Activated CD8-positive, alpha-beta T cell treated with anti-CD3 and anti-CD28 coated beads for 36 hours (primary cell): ENCODE measurements at places on chromosomes 1 and 21.

DNA sequence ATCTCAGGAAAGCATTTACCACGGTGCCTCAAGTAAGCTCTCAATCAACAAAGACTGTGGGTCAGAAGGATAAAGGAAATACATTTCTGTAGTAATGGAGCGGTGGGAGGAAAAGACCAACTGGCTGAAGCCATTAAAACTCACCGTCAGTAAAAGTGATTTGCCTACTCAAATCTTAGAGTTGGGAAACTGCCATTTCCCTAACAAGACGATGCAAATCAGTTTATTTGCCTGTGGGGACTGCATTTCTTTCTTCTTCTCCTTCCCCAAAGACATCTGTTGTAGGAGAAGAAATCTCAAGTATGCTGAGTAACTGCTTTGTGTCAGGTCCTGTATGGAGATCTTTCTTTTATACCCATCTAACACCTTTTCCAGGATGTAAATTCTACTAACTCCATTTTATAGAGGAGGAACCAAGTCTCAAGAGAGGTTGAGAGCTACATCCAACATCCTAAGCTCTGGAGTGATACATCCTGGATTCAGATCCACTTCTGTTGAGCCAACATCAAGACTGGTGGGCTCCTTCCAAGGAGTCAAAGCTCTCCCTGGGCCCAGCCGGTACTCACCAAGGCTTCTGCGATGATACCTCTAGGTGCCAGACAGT is 219.3 kb upstream of the FGGY start:
- no peak for DNase-seq

DNA sequence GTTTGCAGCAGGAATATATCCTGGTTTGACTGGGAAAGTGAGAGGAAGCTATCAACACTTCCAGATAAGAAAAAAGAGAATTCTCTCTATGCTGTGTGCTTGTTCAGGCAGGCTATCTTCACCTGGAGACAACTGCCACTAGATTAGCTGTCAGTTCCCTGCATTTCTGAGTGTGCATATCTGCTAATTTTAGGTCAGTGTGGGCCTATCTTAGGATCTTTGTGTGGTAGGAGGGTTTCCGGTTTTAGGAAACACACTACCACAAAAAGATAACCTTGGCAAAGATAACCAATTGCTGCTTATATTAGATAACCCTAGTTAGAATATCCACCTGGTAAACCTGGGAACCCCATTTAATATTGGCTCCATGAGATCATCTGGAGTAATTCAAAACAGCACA is 22.5 kb upstream of the GBP5 start:
- no peak for DNase-seq

GRCh38 chr1:46675549-46676314 is 4.1 kb downstream of the TEX38 start:
- no peak for DNase-seq

DNA sequence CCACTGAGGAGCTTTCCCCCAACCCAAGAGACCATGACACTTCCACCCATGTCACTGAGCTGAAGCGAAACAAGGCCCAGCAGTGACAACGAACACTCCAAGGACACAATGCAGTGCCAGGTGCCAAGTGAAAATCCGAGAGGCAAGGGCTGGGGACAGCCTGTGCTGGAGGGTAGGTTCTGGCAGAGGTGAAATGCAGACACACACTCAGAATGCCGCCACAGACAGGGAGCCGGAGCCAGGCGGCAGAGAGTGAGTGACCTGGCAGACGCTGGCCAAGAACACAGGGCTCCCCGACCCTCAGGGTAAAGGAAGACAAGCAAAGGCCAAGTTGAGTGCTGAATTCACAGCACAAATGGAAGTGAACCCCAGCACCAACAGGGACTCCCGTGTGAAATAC is 78.9 kb downstream of the CD46 start:
- no peak for DNase-seq

- DNase-seq: peak; percentile 40
These were observed 5.9 kb upstream of the TTC22 start for GRCh38 chr1:54806931-54807611.

- DNase-seq: no peak
These were observed 1.0 kb downstream of the PDXK start for GRCh38 chr21:43719748-43720538.

DNA sequence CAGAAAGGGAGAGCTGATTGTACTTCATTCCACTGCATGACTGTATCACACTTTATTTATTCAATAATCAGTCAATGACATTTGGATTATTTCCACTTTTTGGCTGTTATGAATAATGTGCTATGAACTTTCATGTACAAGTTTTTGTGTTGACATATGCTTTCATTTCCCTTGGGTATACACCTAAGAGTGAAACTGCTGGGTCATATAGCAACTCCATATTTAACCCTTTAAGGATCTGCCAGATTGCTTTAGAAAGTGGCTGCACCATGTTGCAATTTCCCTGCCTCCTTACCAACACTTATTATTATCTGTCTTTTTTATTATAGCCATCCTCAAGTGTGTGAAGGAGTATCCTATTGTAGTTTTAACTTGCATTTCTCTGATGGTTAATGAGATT is 108.8 kb upstream of the KCNK1 start:
- DNase-seq: no peak

DNA sequence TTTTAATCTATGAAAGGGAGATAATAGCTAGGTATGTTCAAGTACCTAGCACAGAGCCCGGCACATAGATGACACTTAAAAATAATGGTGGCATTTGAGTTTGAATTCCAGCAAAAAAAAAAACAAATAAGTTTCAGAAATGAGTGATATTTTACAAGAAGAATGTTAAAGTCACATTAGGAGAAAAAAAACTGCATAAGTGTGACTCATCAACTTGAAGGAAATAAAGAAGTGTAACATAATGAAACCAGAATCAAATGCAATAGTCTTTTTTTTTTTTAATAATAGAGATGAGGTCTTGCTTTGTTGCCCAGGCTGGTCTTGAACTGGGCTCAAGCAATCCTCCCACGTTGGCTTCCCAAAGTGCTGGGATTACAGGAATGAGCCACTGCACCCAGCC is 17.1 kb downstream of the DNASE2B start:
- no peak for DNase-seq

DNA sequence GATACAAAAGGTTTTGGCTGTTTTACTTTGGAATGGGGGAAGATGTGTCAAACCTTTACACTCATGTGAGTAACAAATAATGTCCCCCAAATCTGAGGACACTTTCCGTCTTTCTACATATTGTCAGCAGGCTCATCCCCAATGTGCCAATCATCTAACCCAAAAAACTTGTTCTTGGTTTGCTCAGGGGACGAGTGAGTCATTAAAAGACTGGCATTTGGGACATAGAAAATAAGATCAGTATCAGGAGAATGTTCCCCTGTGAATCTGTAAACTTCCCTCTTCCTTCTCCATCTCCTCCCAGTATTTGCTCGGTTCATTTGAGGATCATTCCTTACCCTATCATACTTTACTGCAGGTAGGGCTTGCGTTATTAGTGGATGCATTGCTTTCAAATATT is 194.1 kb upstream of the RUNX1 start:
- no peak for DNase-seq

DNA sequence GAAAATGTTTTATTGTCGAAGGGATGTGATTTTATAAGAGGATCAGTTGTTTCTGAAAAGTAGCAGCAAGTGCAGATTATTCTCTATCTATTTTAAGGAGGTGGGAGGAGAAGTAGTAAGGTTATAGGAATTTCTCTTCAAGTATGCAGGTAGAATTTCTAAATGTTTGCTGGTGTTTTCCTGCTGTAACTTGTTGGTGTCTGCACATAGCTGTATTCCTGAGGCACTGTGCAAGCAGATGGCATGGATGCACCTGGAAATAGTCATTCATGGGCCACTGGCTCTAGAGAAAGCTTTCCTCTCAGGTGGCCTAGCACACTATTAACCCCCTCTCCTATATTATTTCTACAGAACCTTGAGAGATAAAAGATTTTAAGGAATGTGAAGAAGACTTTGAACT is 30.3 kb upstream of the PODN start:
- DNase-seq: no peak

GRCh38 chr1:119935373-119935772 is 39.1 kb upstream of the ADAM30 start:
- DNase-seq: no peak

GRCh38 chr1:31627930-31628559 is 10.6 kb downstream of the HCRTR1 start:
- no peak for DNase-seq

GRCh38 chr21:44090325-44090724 is 16.9 kb upstream of the PWP2 start:
- DNase-seq: peak; percentile 24

GRCh38 chr1:203321273-203322052 is 16.1 kb downstream of the BTG2 start:
- no peak for DNase-seq

DNA sequence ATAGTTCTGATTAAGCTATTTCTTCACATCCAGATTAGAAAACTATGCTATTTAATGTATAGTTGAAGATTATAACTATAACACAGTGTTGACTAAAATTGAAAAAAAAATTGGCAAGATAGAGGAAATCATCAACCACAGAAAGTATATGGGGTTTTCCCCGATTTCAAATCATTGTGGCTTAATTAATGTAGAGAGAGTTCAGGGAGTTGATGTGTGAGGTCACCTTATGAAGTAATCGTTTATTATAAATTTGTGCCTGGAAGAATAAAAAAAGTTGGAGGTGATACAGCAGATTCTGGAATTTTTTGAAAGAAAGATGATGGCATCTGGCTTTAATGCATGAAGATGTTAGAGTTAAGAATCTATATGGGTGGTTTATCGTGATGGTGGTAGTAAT is 84.3 kb downstream of the PTGS2 start:
- DNase-seq: no peak

DNA sequence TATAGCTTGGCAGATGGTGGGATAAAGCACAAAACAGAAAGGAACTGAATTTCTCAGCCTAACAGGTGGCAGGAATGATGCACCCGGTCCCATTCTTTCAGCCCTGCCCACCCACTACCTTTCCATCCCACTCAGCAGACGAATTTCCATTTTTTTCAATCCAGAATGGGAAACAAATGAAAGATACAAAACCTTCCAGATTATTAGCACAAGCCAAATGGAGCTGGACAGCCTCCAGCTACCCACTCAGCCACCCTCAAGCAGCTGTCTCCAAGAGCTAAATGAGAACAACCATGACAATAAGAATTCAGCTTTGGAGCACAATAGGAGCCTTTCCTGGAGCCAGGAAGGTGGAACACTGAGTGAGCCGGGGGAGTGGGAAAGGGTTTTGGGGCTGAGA is 96.3 kb upstream of the ST6GALNAC5 start:
- DNase-seq: no peak

DNA sequence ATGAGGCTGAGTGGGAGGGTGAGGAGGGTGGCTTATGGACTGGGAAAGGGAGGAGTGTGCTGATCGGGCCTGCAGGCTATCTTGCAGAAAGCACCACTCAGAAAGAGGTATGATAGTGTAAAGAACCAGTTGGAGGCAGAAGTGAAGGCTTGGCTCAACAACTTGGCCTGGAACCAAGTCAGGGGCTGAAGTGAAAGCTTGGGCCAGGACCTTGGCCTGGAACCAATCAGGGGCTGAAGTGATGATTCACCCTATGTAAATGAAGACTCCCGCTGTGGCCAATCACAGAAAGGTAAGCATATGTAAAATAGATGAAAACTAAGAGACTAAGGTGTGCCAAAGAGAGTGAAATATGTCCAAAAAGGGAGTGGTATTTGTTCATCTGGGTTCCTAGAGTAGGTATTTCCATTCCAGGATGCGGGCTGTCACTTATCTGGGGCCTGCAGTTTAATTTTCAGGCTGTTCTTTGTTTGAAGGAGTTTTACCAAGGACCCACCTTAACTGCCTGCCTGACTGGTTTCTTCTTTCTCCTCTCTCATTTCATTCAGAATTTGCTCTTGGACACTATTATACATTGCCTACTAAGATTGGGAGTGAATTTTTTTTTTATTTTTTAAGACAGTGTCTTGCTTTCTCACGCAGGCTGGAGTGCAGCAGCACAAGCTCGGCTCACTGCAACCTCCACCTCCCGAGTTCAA is 5.1 kb upstream of the RFX5 start:
- no peak for DNase-seq

DNA sequence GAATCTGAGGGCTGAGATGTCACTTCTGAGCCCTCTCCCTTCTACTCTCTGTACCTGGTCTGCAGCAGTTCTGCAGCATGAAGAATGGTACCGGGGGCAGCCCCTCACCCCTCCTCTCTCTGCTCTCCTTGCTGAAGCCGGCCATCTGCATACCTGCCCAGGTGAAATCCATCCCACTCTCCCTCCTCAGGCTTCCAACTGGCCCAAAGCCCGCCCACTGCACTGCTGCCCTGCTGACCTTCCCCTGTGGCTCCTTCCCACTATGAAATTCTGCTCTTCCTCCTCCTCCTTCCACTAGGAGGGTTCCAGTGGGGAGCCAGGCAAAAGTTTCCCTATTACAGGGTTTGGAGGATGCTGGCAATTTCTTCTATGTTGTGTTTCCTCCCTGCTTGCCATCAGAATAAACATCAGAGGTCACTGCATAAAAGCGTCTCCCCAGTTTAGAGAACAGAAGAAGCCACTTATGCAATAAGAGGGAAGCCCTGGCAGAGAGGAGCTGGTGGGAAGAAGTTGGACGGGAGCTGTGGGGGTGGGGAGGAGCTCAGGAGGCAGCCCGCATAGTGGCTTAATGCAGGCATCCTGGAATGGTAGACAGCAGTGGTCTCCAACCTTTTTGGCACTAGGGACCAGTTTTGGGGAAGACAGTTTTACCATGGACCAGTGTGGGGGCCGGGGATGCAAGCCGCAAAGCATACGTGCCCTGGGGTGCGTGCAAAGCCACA is 30.3 kb downstream of the TMCO4 start:
- DNase-seq: no peak

DNA sequence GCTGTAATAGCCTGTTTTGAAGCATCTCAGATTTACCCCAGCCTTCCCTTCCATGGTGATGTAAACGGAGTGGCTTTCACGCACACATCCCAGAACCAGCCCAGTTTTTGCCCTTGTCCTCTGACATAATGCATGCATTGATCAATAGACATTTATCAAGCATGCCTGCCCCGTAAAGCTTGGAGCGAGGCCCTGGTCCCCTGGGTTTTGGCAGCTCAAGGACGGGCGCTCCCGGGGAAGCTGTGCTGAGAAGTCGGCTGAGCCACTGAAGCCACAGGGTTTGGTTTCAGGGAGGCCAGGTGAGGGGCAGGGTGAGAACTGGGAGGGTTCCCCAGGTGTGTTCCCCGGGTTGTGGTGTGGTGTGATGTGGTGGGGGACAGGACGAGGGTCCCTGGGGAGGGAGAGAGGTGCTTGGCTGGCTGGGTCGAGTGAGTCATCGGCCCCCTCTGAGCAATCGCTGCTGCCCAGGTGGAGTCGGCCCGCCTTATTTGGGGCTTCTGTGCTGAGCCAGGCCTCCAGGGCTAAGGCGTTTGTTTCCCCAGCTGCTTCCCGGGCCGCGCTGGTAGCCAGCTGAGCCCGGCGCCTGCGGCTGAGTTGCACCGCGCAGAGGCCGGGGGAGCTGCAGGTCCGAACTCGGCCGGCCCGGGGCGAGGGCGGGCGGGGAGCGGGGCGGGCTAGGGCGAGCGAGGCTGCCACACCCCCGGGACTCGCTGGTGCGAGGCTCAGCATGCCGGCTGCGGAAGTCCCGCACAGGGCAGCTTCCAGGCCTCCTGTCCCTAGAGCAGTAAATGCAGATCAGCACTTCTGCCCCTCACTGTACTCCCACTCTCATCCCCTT is 23.6 kb downstream of the ATP2B4 start:
- peak; percentile 87 for DNase-seq
